CD8-positive, alpha-beta T cell (primary cell): ENCODE measurements at places on chromosomes 11 and 22.

- no peak for DNase-seq
These were observed 68.8 kb downstream of the RTL6 start for GRCh38 chr22:44428941-44429830.

DNA sequence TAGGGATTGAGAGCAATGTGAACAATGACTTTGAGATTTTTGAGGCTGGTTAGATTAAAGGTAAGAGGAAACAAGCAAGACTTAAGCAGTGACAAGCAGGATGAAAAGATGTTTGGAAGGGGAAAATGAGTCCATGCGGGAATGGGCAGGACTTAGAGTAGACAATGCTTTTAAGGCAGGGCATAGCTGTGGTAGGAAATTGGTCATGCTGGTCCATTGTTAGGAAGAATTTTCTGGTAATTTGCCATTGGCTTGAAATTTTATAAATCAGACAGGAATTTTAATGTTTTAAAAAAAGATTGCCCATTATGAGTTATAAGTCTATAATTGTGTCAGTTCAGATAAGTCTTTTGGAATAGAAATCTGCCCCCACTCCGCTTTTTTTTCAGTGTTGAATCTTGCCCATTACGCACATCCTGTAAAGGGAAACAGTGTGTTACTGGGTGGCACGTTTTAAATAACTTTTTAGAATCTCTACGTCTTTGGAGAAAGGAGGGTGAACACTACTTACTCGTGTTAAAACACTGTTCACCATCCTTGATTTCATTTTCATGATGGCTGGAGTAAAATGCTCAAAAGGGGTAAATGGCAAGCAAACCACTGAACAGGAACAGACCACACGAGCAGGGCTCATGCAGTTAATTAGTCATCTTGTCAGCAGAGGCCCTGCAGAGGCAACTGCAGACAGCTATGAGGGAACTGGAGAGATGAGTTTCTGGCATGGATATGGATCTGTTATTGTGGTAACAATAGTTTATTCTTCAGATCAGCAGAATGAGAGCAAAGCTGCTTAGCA, 25.0 kb downstream of the SWAP70 start:
- no peak for DNase-seq

DNA sequence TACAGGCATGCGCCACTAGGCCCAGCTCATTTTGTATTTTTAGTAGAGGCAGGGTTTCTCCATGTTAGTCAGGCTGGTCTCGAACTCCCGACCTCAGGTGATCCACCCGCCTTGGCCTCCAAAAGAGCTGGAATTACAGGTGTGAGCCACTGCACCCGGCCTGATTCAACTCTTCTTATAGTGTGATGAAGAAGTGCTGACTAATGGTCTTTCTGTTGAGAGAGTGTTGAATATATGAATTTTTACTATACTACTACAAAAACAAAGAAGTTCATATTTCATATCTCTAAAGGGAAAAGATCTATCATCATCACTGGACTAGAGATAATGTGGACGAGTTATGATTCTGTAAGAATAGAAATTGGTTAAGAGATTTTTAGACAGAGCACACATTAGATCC, 320.1 kb downstream of the SOX6 start:
- DNase-seq: no peak

- no peak for DNase-seq
These were observed 23.3 kb downstream of the LINC01488 start for GRCh38 chr11:69504576-69505335.

DNA sequence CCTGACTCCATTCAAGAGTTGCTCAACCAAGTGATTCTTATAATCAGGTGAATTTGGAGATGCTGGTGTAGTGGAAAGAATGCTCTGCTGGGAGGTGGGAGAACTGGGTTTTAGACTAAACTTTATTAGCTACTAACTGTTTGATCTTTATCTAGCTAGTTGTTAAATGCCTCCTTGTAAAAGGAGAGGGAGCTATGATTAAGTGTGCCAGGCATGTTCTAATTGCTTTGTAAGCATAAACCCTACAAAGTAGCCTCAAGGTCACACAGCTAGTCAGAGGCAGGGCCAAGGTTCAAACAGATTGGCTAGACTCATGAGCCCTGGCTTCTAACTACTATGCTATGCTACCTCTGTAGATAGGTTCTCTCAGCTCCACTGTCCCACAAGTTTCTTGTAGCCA, 105.5 kb downstream of the NXPE2 start:
- DNase-seq: no peak

DNA sequence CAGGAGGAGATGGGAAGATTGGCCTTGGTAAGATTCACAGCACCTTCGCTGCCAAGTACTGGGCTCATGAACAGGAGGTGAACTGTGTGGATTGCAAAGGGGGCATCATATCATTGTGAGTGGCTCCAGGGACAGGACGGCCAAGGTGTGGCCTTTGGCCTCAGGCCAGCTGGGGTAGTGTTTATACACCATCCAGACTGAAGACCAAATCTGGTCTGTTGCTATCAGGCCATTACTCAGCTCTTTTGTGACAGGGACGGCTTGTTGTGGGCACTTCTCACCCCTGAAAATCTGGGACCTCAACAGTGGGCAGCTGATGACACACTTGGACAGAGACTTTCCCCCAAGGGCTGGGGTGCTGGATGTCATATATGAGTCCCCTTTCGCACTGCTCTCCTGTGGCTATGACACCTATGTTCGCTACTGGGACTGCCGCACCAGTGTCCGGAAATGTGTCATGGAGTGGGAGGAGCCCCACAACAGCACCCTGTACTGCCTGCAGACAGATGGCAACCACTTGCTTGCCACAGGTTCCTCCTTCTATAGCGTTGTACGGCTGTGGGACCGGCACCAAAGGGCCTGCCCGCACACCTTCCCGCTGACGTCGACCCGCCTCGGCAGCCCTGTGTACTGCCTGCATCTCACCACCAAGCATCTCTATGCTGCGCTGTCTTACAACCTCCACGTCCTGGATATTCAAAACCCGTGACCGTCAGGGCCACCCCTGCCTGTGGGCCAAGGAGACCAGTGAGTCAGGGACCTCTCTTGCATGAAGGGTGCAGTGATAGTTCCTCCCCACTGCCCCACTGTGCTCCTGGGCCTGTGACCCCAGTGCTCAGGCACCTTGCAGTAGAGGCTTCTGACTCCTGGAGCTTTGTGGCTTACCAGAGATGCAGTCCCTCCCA, 83.6 kb downstream of the BCR start:
- DNase-seq: peak; percentile 40

DNA sequence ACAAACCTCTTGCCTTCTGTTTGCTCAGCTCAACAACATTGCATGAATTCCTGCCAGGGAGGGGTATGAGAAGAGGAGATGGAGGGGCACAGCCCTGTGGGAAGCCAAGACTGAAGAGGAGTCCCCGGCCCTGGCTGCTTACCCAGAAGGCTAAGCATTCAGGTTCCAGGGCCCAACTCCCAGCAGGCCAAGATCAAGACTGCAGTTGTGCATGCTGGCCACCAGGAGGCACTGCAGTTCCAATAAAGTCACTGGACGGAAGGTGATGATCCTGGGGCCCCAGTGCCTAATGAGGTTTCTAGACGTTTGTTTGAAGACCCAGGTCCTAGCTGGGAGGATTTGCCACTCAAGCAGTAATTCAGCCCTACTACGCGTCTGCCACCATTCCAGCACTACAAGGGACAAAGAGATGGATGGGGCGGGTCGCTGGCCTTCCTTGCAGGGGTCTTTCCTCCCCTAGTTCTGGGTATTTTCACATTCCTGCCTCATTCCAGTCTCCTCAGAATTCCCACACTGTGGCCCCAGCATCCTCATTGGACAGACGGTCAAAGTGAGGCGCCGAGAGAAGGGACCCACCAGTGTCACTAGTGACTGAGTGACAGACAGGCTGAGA, 23.6 kb downstream of the ALX4 start:
- DNase-seq: peak; percentile 8

GRCh38 chr11:78209478-78209877, 20.8 kb downstream of the USP35 start:
- no peak for DNase-seq

DNA sequence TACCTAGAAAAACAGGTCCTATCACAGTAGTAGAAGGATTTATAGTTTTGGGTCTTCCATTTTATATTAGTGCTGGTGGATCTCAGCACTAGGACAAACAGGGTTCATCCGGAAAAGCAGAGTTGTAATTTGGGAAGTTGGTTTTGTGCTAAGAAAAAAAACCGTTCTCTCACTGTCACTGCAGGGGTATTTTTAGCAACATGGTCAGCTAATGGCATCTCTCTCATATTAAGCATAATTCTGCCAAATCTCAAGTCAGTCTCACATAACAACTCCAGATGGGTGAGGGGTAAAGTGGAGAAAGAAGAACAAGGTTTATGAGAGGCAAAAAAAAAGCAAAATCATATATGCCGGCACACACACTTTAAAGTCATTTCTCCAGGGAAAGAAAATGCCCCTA, 51.6 kb upstream of the GDPD4 start:
- no peak for DNase-seq

DNA sequence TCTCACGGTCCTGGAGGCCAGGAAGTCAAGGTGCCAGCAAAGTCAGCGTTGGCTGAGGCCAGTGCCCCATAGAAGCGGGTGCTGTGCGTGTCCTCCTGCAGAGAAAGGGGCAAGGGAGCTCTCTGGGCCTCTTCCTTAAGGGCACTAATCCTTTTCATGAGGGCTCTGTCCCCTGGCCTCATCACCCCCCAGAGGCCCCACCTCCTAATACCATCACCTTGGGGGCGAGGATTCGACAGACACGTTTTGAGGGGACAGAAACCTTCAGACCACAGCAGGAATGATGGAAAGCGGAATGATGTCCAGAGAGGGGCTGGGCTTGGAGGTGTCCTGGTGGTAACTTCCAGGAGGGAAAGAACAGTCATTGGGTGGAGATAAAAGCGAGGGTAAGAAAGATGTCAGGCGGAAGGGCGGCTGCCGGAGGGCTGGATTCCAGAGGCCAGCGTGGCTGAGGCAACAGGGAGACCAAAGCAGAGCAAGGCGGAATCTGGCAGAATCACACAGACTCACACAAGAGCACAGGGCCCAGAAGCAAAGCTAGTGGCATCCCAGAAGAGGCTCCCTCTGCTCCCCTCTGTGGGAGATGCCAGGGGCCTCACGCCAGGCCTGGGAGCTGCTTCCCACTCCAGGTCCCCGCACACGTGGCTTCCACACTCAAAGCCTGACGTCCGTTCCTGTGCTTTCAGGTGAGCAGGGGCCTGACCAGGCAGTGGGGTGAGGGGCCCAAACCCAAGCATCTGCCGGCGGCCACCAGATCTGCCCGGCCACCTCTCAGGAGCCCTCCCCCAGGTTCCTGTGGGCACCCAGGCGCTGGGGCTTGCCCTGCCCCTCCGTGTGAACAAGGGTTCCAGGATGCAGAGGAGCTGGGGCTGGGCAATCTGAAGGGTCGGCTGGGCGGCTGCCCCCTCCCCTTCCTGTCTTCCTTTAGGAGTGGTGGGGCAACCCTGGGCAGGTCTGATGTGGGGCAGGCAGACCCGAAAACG, 784.5 kb downstream of the BRD1 start:
- DNase-seq: no peak

DNA sequence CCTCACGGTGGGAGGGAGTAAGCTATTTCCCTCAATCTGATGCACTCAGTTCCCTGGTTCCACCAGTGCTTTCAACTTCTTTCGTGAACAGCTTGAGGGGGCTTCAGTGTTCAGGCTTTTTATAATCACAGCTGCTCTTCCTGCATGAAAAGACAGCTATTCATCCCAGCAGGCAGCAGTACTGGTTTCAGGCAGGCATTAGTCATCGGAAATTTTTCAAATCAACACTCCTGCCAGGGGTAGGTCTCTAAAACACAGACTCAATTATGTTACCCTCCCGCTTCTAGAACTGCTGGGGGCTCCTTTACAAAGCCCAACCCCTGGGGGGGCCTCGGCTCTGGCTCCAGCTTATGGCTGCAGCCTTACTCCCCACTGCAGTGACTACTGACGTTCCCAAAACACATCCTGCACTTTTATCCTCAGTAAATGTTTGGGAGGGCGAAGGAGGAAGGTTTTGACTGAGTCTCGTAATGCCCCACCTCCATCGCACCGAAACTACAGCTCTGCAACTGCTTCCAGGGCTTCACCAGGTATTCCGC, 5.8 kb downstream of the POLDIP3 start:
- DNase-seq: no peak

- DNase-seq: no peak
These were observed 57.8 kb downstream of the ENDOD1 start for GRCh38 chr11:95147364-95147905.

- DNase-seq: no peak
These were observed 9.1 kb downstream of the TRPT1 start for GRCh38 chr11:64216879-64217278.
